RPMI8226 (cell line): ENCODE measurements at places on chromosomes 4 and X.

DNA sequence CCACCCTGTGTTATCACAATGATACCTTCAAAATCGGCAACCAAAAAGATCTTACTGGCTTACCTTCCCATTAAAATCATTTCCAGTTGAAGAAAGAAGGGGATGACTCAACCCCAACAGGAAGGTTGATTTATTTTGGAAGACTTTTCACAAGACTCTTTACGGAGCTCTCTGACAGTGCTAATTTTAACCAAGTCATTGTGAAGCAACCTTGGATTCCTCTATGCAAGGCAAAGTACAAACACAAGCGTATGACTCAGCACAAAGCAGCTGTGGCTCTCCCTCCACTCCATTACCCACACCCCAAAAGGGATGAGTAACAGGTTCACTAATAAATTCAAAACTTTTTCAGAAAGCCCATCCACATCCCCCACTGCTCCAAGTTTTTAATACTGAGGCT lies 213.8 kb upstream of the FGF13 start:
- DNase-seq: no peak

DNA sequence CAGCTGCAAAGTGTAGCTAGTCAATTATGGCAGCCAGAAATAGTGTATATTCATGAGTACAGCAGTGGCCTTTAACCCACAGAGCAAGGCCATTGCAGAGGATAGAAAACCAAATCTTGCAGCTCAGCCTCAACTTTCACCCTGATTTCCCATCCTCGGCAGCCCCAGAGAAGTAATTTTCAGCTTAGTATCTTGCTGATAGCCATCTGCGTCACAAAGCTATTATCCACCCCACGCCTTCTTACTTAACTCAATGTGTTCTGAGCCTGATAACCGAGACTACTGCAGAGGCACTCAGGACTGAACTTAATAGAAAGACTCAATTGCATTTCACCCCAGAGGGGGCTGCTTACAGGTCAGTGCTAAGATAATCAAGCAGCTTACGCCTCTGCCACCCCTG lies 174.5 kb upstream of the MAOA start:
- DNase-seq: no peak

DNA sequence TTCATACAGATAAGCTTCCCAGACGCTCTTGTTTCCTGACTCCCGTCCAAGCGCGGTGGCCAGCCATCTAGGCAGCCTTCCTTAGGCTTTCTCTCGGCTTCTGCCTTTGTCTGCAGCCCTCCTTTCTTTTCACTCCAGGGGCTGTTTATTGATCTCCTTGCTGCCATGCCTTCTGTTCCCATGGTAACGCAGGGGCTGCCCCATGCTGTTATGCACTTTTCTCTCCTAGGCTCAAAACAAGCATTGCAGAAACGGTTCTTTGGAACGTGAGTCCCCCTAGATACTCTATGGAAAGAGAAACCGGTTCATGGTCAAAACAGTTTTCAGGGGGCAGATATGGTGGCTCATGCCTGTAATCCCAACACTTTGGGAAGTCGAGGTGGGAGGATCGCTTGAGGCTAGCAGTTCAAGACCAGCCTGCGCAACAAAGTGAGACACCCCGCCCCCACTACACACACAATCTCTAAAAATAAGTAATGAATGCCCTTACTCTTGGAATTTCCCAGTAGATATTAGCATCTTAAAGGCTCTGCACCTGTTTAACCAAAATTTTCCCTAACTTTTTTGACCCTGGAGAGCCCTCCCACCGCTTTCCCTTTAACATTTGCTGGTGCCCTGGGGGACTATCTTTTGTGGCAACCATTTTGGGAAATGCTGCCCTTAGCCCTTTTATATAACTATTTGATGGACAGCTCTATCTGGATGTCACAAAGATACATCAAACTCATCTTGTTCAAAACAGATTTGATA lies 53.9 kb upstream of the ZNF157 start:
- DNase-seq: no peak

- DNase-seq: peak; percentile 42
These were observed 276.5 kb upstream of the AGTR2 start for GRCh38 chrX:115894087-115894486.

DNA sequence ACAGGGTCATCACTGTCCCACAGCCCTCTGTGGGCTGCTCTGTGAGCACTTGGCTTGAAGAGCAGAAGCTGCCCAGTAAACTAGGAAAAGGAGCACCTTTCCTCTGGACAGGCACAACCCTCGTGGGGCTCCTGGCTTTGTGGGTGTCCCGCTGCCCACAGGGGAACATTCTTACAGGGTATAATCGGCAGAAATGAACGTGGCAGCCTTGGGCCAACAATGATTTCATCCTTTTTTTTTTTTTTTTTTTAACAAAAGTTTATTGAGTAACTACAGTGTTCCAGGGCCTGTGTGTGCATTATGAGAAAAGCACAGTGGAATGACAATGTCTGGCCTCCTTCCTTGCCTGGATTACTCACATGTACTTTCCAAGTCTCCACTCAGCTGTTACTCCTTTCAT lies 197.2 kb downstream of the PDGFC start:
- DNase-seq: no peak

DNA sequence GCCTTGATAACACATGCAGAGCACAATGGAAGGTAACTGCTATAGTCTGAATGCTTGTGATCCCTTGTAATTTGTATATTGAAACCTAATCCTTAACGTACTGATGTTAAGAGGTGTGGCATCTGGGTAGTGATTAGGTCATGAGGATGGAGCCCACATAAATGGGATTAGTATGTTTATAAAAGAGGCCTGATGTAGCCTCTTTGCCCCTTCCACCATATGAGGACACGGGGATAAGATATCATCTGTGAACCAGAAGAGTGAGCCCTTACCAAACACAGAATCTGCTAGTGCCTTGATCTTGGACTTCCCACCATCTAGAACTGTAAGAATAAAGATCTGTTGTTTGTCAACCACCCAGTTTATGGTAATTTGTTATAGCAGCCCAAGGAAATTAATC lies 1074.2 kb upstream of the INTU start:
- no peak for DNase-seq

DNA sequence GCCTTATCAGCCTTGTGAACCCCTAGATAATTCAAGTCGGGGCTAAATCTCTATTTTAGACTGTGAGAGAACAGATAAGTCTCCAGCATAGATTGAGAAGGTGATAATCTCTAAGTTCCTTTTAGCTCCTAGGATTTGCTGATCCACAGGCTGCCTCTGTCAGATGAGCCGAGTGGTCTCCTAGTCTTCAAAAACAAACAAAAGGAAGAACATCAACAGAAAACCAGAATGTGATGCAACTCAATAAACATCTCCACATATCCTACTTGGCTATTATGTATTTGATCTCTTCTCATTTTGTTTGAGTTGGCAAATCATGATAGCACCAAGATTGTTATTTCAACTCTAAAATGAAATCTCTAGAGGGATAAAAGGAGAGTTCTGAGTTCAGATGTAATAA lies 88.4 kb upstream of the SLC7A11 start:
- DNase-seq: no peak

DNA sequence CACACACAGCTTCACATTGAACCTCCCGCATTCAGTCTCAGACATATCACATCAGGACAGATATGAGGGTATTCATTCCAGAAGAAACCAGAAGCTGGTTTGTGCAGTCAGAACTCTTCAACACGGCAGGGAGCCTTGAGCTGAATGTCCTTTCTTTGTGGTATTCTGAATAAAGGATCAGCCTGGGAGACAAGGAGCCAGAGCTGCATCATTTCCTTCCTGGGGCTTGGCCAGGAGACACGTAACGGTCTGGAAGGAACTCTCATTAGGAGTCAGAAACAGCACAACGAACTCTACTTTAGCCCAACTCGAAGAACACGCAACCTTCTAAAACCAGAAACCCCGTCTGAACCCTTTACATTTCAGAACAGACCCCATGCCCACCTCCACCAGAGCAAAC lies 46.4 kb downstream of the KDR start:
- DNase-seq: no peak

- DNase-seq: no peak
These were observed 73.1 kb upstream of the EPGN start for GRCh38 chr4:74235135-74235534.

DNA sequence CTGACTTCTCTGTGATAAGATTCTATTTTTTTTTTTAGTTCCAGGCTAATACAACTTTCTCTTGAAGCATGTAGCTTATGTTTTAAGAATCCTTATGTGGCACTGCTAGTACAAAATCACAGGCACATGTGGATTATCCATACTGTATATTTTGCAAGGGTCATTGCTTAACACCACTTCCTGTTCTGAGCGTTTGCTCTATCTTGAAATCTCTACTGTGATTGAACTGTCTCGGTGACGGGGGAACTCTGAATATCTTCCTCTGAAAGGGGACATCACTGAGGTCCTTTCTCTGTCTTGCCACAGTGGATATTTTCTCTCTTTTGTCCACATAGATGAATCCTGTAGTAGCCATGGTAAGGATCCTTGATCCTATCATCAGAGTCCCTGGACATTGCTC lies 2.1 kb upstream of the WFS1 start:
- no peak for DNase-seq

GRCh38 chrX:13535376-13536165 lies 33.8 kb upstream of the EGFL6 start:
- DNase-seq: peak; percentile 2

GRCh38 chr4:184775854-184776555 lies 42.1 kb upstream of the CENPU start:
- DNase-seq: no peak

DNA sequence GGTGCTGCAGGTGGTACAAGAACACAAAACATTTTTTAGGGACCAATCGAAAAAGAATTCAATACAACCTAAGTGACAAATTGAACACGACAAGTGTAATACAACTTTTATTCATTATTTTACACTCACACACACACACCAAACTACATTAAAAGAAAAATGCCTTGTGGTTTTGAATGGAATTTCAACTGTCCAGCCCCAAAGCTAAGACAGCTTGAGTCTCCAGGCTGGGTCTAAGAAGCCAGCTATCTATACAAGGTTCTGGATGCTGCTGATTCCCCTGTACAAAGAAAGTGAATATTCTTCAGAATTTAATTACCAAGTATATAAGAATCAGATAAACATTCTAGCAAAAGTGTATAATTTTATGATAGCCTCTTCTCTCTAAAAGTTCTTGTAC lies 118.2 kb downstream of the PPP3CA start:
- DNase-seq: no peak

GRCh38 chr4:181476508-181476890 lies 766.7 kb upstream of the TENM3 start:
- no peak for DNase-seq

DNA sequence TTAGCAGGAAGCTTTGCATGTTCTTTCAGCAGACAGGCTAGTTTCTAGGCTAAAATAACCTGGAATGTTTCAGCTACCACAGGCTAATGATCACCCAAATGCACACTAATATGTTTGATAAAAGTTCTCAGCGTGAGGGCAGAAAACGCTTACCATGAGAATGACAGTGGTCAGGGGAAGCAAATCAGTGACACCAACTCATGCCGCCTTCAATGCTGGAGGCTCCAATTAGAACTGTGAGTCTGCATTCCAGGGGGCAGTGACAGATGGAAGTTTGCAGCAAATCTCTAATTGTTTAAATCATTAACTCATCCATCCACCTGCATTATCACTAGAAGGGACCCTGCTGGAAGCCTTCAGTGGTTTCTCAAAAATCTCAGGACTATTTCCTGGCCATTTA lies 43.2 kb downstream of the ANOS1 start:
- DNase-seq: no peak

DNA sequence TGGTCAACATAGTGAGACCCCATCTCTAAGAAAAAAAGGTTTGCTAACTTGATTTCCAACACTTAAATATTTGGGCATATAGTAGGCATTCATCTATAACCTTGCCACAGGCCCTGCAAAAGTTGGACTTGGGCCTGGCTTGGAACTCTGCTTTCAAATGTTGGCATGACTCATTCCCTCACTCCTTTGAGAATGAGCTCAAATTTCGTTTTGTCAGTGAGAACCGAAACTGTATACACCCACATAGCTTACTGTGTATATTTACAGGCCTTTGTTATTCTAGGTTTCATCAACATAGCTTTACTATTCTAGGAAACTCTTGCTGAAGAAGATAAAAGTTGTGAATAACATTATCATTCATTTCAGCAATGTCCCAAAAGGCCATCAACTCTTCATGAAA lies 88.7 kb upstream of the ELOVL6 start:
- peak; percentile 4 for DNase-seq

GRCh38 chrX:118528071-118528737 lies 32.6 kb downstream of the DOCK11 start:
- DNase-seq: peak; percentile 4

DNA sequence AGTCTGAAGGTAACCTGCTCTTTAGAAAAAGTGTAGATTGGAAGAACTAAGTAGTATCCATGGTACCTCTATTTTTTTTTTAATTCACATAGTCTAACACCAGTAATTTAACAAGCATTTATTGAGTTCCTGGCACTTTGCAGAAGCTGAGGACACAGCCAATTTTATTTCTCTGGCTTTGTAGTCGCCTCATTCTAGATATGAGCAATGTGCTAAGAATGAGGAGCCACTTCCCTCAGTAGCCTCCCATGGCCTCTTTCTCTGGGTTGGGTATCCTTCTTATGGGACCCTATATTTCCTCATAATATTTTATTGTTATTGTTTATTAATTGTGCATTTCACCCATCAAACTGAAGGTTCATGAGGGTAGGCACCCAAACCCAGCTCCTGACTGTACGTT lies 67.6 kb downstream of the ENPEP start:
- DNase-seq: no peak

GRCh38 chr4:10180927-10181744 lies 64.5 kb upstream of the WDR1 start:
- DNase-seq: no peak
